ENCODE measurements at places on chromosomes 4 and X.

GRCh38 chrX:51456814-51457213 is 39.6 kb downstream of the NUDT11 start:
- DNase-seq: no peak

GRCh38 chr4:152785639-152786615 is 6.2 kb downstream of the ARFIP1 start:
- no peak for DNase-seq

DNA sequence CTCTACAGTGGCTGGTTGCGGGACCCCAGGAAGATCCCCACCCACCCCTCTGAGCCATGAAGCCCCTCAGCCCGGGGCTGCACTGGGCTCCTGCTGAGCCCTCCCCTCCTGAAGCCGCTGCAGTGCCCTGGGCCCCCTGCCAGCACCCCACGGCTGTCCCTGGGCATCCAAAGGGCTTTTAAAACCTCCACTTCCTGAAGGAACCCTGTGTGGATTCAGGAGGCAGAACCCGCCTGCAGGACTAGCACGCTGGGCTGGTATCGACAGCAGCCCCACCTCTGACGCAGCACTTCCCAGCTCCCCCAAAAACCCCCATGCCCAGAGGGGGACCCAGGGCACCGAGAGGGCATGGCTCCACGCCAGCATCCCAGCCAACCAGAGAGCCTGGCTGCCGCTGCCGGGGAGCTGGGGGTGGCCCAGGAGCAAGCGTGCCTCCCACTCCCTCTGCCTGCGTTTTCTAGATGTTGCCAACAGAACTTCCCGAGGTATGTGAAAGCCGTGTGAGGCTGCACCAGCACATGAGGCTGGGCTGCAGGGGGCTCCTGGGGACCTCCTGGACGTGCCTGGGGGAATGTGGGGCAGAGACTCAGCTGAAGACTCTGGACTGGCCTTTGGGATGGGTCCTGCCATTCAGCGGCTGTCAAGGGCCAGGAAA is 6.3 kb downstream of the MXD4 start:
- no peak for DNase-seq

DNA sequence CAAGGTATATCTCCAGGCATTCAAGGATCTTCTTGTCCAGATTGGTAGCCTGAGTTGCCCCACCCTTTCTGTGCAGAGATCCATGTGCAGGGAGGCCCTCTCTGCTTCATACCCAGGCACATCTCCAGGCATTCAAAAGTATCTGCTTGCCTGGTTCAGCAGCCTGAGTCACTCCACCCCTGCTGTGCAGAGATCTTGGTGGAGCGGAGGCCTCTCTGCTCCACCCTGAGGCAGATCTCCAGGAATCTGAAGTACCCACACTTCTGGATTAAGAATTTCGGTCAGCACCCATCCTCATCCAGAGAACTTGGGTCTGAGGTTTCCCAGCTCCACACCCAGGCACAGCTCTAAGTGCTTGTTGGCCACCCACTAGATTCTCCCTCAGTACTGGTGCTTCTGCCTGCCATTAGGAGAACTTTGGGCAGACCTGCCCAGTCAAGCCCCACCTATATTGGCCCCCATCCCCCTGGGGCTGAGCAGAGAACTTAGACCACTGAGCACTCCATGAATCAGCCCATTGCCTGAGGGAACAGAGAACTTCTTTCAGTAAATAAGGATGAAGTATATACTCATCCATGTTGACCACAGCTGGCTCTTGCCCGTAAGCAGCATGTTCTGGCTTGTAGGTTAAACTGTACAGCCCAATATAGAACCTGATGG is 199.5 kb upstream of the ZCCHC13 start:
- no peak for DNase-seq

- DNase-seq: no peak
Observed at GRCh38 chr4:118849867-118850487, 14.1 kb upstream of the SEC24D start.

DNA sequence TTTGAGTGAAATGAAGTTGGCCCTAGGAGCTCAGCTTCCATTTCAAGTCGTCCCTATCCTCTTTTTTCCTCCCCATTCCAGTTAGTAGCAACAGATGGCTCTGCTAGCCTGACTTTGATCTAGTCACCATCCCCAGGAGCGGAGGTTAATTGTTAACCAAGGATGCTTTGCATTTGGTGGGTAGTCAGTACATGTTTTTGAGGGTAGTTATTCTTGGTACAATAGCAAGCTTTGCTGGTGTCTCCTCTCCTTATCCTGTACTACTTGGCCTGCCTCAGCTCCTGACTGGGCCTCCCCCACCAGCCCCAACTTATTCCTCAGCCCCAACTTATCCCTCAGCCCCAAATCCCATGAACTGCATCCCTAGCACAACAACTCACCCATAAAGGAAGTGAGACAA is 14.8 kb upstream of the RTL5 start:
- DNase-seq: no peak

DNA sequence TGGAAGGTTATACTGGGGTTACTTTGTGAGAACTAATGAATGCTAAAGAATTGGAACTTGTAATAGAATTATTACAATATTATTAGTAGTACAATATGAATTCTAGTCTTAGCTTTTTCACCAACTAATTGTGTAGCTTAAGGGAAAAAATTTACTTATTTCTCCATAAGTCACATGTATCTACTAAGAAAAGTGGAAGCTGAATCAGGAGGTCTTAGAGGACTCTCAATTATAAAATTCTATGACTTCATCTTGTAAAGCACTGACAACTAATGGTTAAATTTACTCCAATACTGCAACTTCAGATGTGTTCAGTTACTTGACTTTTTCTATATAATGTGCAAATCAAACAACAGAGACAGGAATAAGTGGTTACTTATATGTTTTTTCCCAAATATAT is 899 bp upstream of the TMPRSS11D start:
- no peak for DNase-seq

DNA sequence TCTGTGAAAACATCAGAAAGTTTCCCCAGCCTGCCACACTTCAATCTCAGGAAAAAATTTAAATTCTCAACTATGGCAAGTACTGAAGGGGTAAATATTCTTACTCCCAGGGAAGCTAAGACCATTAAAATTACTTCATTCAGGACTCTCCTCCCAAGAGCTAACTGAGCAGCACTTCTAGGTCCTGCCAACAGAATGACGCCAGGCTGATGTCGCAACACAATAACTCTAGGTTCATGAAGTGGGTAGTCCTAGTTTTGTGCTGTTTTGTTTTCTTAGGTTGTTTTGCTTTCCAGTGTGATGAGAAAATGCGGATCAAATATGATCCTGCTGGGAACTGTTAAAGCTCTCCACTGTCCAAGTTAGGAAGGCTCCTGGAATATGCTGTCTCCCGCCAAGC is 180.0 kb downstream of the NKX6-1 start:
- no peak for DNase-seq

DNA sequence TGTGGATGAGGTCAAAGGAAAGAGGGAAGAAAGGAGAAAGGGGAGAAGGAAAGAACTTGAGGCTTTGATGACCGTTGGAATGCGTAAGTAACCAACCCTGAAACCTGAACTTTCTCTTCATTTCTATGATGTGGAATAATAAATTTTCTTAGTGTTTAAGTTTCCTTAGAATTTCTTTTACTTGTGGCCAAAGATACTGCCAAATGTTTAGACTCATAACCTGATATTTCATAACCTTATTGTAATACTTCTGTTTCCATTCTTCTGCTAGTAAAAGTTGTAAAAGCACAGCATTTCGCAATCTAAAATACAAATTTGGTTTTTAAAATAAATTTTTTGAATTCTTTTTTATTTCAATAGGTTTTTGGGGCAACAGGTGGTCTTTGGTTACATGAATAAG is 258.5 kb upstream of the GIMD1 start:
- no peak for DNase-seq

GRCh38 chrX:17803449-17803848 is 57.6 kb downstream of the RAI2 start:
- no peak for DNase-seq

GRCh38 chr4:64503945-64504675 is 94.9 kb upstream of the TECRL start:
- no peak for DNase-seq

GRCh38 chr4:128386761-128387599 is 99.4 kb upstream of the PGRMC2 start:
- DNase-seq: no peak

DNA sequence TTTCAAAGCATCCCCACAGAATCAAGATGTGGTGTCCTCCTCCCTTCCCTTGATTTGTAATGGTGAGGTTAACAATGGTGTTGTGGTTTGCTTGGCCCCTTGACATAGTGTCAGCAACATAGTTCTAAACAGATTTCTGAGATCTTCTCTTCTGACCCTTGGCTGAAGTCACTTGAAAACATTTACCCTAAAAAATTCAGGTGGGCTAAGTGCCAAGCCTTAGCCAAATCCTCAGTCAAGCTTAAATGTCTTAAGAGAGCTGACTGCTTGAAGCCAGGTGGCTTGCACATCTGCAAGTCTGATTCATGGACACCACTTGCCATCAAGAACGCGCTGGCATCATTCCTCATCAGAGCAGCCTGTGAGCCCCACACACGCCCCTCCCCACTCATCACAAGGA is 173.2 kb downstream of the MGST2 start:
- DNase-seq: no peak

Data from T follicular helper cell (primary cell).